ENCODE measurements at places on chromosomes 5 and 9.
A peak's percentile ranks its signal among the peaks of the same experiment; 100 is the strongest.

- DNase-seq = no peak
Measured at GRCh38 chr9:100228352-100228869, 124.3 kb downstream of the TEX10 start.

- no peak for DNase-seq
Measured at GRCh38 chr5:150111122-150111521, 24.8 kb upstream of the CSF1R start.

GRCh38 chr5:179802950-179803562 is 3.6 kb downstream of the MGAT4B start:
- no peak for DNase-seq

DNA sequence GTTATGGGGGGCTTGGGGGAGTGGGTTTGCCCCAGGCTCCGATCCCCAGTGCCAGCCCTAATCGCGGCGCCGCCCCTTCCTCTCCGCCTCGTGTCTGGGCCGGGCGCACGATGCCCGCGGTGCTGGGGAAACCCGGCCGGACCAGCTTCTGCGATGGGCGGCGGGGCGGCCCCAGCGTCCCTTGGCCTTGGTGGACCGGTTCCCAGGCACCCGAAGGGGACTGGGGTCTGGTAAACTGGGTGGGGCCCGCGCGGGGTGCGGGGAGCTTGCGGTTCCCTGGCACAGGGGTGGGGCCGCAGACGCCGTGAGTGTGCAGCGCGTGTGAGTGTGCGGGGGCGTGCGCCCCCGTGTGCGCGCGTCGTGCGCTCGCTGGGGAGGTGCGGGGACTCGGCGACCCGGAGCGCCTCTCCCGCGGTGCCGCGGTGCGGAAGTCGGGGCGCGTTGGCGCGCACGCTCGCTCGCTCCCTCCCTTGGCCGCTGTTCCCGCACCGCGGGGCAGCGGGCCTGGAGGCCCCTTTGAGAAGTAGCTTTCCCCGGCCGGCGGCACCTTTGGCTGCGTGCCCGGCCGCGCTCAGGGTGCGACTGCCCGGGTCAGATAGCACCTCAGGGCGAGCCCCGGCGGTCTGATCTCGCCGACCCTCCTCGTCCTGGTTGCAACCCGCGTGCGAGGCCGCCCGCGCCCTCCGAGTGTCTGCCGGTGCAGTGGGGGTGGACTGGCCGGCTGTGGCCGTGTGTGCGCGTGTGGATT is 568 bp downstream of the MACIR start:
- no peak for DNase-seq

DNA sequence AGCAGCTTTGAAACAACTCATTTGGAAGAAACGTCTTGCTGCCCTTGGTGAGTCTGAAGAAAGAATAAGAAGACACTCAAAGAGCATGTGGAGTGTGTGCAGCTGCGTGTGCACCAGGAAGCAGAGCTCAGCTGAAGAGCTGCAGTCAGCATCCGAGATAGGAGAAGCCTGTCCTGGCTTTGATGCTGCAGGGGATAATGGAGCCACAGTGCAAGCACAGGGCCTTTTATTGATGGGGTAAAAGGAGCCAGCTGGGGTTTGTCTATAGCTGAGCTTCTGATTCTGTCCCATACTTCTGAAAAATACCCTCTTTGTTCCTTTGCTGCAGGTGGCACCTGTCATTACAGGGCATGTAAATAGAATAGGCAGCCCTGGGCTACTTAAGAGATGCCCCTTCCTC is 375.7 kb upstream of the ZNF462 start:
- no peak for DNase-seq

DNA sequence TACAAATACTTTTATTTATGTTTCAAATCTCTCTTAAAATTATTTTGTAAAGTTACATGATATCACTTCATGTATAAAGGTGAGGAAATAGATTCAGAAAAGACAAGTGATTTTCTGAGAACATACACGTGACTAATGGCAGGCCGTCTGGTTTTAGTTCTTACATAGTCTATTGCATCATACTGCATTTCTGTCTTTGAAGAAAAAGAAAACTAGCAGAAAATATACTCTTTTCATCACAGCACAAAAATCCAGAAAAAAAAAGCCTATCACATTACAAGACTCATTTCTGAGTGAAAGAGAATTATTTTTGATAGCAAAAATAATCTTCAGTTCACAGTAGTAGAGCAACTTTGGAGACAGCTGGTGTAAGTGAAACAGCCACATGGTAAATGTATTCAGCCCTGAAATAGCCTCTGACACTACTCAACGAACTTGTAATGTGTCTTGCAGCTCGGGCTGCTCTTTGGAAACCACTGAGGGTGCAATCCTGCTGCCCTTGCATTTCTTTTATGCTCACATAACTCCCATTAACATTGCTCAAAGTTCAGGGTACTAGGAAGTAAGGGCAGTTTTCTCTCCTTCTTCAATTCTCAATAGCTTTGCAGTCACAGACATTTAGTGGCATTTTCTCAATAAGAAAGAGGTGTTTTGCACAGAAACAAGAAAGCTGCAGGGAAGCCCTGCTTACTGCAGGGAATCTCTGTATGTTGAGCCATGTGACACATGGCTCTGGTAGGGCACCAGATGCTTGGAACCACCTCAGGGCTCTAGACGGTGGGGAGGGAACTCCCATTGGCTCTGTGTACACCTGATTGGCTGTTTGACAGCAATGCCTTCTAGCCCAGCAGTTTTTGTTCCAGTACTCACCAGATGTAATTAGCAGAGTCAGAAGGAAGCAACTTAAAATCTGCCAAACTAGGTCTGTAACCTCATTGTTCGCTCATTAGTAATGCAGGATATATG is 845.3 kb upstream of the PTPRD start:
- DNase-seq = peak; percentile 20

- DNase-seq = no peak
Measured at GRCh38 chr9:19102181-19102630, 498 bp downstream of the HAUS6 start.

GRCh38 chr5:178355671-178356070 is 123.1 kb upstream of the PHYKPL start:
- no peak for DNase-seq

DNA sequence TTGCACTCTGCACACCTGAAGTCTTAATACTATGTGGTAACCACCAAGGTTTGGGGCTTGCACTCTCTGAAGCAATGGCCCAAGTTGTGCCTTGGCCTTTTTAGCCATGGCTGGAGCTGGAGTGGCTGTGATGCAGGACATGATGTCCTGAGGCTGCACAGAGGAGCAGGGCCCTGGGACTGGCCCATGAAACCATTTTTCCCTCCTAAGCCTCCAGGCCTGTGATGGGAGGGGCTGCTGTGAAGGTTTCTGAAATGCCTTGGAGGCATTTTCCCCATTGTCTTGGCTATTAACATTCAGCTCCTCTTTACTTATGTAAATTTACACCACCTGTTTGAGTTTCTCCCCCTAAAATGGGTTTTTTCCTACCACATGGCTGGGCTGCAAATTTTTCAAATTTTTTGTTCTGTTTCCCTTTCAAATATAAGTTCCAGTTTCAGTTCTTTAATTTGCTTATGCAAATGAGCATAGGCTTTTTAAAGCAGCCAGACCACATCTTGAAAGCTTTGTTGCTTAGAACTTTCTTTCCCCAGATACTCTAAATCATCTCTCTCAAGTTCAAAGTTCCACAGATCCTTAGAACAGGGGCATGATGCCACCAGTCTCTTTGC is 237.4 kb upstream of the DMAC1 start:
- DNase-seq = no peak

- no peak for DNase-seq
Measured at GRCh38 chr5:94244921-94245320, 373.5 kb downstream of the KIAA0825 start.

DNA sequence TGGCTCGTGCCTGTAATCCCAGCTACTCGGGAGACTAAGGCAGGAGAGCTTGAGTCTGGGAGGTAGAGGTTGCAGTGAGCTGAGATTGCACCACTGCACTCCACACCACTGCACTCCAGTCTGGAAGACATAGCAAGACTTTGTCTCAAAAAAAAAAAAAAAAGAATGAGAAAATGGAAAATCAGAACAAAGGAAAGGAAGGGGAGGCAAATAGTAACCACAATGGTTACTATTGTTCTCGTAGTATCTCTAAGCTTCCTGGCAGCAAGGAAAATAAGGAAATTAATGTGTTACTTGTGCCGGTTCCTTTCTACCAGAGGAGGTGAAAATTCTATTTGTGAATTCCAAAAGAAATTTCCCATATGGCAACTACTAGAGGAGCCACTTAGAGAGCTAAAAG is 48.5 kb upstream of the BNC2 start:
- no peak for DNase-seq

GRCh38 chr5:126535856-126536545 is 59.0 kb downstream of the ALDH7A1 start:
- DNase-seq = no peak

- no peak for DNase-seq
Measured at GRCh38 chr9:124808246-124808956, 31.5 kb downstream of the OLFML2A start.

GRCh38 chr9:19513671-19514275 is 105.0 kb downstream of the ACER2 start:
- DNase-seq = no peak

- no peak for DNase-seq
Measured at GRCh38 chr9:71607461-71607881, 160.8 kb downstream of the CEMIP2 start.

DNA sequence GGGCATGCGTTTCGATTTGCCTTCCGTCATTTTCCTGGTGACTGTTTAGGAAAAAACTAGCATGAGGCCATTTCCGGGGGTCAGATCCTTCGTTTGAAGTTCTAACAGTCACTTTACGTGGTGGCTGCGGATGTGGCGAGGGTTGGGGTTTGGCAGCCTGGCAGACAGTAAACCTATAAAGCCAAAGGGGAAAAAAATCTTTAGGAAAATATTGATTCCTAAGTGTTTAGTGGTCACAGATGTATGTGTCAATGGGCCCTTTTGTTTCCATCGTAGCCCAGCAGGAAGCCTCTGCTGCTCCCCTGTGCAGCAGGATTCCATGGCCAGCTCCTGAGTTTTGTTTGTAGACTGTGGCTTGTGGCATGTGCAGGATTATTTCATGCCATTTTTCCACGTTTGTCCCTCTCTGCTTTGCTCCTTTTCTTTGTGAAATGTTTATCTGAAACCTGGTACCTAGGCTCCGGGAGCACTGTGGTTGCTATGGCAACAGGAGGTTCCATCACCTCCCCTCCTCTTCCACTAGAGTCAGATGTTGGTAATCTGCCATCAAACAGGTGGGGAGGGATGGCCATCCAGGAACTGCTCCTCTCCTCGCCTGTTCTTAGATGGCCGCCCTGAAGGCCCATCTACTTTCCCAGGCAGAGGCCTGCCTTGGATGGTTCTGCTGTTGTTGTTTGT is 202.3 kb downstream of the AOPEP start:
- DNase-seq = no peak

DNA sequence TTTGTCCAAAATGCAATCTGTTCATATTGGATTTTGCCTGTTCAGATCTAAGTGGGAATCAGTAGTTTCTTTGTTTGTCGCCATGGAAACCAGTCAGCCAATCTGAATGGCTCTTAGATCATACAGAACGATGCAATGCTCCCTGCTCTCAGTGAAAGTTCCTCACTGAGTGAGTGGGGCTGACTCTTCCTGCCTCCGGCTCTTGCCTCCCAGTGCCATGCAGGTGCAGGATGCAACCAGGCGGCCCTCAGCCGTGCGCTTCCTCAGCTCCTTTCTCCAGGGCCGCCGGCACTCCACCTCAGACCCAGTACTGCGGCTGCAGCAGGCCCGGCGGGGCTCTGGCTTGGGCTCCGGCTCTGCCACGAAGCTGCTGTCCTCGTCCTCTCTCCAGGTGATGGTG is at the start of gene PTPDC1:
TSS of gene PTPDC1 (plus strand) at position 151 of the 400 bp plus-strand sequence. CDS start at position 218, 67 bp downstream.
- peak; percentile 78 for DNase-seq

GRCh38 chr9:107671588-107671987 is 182.0 kb upstream of the KLF4 start:
- no peak for DNase-seq

GRCh38 chr5:136132087-136132486 is 558 bp upstream of the SMAD5 start:
- DNase-seq = no peak

DNA sequence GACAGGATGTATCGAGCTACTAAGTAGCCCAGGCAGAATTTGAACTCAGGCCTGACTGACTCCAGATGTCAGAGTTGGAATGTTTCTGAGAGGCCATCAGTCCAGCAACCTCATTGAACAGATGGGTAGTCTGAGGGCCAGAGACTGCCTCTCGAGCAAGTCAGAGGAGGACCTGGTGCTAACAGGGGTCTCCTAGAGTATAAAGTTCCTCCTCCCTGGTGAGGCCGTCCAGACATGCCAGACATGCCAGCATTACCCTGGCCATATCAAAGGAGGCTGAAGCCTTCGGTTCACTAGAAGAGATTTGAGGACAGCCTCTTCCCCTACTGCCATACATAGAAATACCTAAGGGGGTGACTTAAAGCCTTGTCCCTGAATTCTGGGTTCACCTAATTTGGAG is 81.2 kb downstream of the ZNF618 start:
- no peak for DNase-seq

DNA sequence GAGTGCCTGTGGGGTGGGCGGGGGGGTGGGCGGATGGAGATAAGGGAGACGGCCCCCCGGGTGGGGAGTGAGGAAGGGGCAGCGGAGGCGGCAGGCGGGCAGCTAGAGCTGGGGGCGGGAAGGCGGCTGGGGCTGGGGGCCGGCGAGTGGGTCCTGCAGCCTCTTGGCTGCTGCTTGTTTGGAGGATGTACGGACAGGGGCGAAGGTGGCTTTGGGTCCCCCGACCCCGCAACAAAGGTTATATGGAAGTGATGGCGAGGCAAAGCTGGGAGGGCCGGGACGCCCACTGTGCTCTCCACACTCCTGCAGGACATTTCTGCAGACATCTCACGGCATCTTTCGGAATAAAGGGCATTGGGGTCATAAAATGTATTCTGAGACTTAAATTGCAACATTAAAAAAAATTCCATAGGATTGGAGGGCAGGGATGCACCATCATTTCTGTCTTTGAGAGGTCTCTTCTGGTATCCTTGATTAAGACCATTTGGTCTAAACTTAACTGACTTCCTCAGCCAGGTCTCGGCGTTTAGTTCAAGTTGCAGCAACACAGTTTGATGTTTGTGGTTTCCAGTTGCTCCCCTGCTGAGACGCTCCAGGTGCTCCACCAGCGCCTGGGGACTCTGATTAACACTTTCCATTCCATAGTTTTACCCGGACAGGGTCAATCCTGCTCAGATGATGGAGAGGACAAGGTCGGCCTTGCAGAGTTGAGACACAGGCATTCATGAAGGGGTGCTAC is 101.6 kb upstream of the SSBP2 start:
- DNase-seq = peak; percentile 68

GRCh38 chr9:83355024-83355444 is 183.2 kb downstream of the FRMD3 start:
- DNase-seq = no peak

DNA sequence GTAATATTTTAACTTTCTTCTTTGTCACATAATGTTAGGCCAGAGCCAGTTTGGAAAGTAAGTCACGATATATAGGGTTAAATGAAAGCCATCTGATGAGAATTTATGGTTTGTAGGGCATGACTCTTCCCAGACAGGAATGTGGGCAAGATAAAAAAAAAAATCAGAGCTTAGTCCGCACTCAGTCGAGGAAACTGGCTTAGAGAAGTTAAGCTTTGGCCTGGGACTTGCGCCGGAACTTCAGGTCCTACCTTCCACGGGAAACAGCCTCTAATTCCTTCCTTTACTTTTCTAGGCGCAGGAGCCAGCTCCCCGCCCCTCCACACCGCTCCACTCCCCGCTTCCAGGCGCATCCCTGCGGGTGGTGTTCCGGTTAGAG is 475 bp downstream of the DDX31 start:
- no peak for DNase-seq

GRCh38 chr5:82849885-82850284 is 227.3 kb downstream of the TMEM167A start:
- DNase-seq = no peak

GRCh38 chr9:127987103-127987614 is 6.4 kb upstream of the EEIG1 start:
- DNase-seq = no peak

GRCh38 chr5:179780362-179780761 is 13.4 kb upstream of the LTC4S start:
- no peak for DNase-seq

GRCh38 chr9:127032256-127032655 is 90.2 kb downstream of the ANGPTL2 start:
- no peak for DNase-seq

Measured in iPS DF 19.7 (cell line).